ENCODE measurements at places on chromosomes 16 and 17.
A peak's percentile ranks its signal among the peaks of the same experiment; 100 is the strongest.

GRCh38 chr17:60819447-60820130 lies 141.9 kb downstream of the BCAS3 start:
- DNase-seq: no peak

GRCh38 chr16:66278604-66279262 lies 87.8 kb upstream of the CDH5 start:
- no peak for DNase-seq

DNA sequence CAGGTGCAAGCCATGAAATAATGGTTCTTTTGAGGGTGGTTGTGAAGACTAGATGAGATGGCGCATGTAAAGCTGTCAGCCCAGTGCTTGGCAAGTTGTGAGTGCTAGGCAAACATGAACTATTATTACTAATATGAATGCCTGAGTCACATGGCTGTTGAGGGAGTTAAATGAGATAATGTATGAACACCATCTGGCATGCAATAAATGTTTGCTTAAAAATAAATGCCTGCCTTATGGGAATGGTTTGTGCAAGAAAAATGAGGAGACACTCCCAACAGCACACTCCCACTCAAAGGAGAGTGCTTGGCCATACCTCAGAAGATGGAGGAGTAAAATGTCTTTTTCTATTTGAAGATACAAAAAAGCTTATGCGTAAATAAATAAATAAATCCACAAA lies 3.6 kb downstream of the MAPK3 start:
- no peak for DNase-seq

GRCh38 chr16:94918-95265 lies 16.9 kb downstream of the MPG start:
- no peak for DNase-seq

- no peak for DNase-seq
Observed at GRCh38 chr16:29987371-29988085, 7.9 kb downstream of the HIRIP3 start.

- no peak for DNase-seq
Observed at GRCh38 chr16:9308356-9308801, 216.9 kb downstream of the HAPSTR1 start.

DNA sequence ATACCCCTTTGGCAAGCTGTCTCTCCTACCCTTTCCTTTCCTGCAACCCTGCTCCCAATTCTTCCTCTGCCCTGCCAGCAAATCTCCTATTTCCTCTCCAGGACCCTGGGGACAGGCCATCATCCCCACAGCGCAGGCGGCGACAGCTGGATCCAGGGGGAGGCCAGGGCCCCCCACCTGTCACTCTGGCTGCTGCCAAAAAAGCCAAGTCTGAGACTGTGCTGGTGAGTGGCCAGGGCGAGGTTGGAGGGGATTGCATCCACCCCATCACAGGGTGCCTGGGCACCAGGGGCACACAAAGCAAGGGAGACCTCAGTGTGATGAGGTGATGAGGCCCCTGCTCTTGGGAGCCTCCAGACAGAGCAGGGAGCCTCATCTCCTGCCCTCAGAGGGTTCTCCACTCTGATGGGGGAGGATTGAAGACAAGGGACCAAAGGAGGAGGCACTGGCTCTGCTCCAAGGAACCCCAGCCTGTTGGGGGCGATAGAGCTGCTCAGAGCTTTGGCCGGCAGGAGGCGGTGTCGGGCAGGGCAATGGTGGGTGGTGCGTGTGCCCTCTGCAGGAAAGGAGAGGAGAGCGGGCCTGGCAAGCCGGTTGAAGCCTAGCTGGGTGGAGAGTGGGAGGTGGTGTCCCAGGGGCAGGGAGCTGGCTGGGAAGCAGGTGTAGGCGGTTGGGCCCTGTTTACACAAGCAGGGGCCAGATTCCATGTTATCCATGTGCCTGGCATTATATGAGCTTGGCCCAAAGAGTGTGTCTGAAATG lies 15.6 kb upstream of the PDK2 start:
- peak; percentile 14 for DNase-seq

- DNase-seq: no peak
Observed at GRCh38 chr17:8670421-8670820, 39.9 kb upstream of the MYH10 start.

DNA sequence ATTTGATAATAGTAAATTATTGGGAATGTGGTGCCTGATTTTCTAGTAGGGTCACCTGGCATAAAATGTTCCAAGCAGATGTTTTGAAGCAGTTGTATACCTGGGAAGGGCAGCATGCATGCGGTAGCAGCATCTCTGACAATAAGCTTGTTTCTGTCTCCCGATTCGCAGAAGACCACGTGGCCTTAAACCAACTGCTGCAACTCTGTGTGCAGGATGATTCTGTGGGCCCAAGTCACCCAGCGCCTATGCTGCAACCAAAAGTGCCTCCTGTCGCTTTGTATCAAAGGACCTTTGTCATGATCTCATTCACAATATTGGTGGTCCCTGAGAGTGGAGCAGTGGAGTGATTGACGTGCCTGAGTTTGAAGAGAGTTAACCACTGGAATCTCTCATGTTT lies 8.1 kb downstream of the NDEL1 start:
- DNase-seq: no peak

DNA sequence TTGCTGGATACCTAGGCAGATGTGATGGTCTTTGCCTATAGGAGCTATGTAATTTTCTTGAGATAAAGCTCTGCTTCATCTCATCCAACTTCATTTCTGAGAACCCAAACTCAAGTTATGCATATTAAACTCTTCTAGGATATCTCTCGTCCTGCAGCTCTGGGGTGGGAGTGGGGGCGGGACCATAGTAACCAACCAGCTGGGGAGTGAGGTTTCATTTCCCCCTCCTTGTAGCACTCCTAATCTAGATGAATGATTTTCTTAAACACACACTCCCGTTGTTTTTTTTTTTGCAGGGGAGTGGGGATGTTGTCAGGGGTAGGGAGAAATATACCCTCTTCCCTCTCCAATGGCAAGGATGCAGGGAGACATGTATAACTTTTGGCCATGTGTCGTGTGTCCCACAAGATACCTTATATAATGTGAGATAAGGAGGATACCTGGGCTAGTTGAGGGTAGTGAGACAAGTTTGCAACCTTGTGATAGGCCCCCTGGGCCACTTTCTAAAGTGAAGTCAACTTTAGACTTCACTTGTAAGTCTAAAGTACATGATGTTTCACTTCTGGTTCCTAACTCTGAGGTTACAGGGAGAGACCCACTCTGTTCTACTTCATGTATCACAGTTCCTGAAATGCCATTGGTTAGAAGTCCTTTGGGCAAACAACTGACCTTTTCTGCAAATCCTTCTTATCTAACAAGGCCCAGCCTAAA lies 10.5 kb upstream of the HEATR6 start:
- DNase-seq: no peak

GRCh38 chr16:25172831-25173230 lies 43.9 kb upstream of the AQP8 start:
- DNase-seq: no peak

GRCh38 chr17:61026818-61027217 lies 349.2 kb downstream of the BCAS3 start:
- no peak for DNase-seq

DNA sequence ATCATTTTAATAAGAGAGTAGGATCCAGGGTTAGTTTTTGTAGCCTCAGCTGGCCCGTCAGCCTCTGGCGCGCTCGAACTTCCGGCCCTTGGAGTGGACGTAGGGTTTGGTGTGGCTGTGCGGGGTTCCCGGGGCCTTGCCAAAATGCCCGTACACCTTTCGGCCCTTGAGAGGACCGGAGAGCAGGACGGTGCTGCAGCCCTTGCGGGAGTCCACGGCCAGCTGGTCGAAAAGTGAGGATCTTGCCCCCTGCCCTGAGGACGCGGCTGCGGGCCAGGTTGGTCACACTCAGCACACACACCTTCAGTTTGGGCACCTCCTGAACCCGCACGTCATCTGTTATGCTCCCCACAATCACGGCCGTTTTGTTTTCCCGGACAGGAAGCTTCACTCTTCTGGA lies 42.2 kb upstream of the CNTNAP4 start:
- DNase-seq: no peak

- DNase-seq: no peak
Observed at GRCh38 chr16:67965668-67966548, 2.5 kb downstream of the SLC12A4 start.

DNA sequence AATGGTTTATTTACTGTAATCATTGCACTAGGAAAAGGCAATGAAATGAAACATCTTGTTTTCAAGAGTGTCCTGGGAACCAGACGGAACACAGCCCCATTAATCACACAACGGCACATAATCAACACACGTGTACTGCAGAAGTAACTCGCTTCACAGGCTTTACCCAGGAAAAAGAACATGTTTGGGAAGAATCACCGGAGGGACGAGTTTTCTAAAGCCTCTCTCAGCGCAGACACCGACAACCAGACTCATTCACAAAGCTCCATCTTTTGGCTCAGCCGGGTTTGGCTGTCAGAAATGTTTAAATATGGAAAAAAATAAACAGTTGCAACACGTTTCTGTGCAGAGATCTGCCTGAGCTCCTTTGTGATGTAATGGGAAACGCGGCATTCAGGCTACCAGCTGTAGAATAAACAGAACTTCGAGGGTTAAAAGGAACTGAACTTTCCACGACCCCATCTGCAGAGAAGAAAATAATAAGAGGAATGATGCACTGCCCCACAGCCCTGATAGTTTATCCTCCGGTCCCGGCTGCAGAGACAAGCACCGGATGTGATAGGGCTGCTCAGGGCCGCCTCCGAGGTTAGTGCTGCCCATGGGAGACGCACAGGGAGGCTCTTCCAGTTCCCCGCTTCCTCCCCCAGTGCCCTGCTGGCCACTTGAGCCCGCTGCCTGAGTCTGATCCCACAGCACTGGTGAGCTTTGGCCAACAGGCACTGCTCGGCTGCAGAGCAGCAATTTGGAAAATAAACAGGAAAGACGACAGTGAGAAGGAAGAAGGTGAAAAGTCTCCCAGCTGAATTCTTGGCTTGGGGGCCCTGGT lies 119.8 kb downstream of the HIC1 start:
- DNase-seq: peak; percentile 99

GRCh38 chr16:19329932-19330331 lies 44.4 kb downstream of the CLEC19A start:
- no peak for DNase-seq

DNA sequence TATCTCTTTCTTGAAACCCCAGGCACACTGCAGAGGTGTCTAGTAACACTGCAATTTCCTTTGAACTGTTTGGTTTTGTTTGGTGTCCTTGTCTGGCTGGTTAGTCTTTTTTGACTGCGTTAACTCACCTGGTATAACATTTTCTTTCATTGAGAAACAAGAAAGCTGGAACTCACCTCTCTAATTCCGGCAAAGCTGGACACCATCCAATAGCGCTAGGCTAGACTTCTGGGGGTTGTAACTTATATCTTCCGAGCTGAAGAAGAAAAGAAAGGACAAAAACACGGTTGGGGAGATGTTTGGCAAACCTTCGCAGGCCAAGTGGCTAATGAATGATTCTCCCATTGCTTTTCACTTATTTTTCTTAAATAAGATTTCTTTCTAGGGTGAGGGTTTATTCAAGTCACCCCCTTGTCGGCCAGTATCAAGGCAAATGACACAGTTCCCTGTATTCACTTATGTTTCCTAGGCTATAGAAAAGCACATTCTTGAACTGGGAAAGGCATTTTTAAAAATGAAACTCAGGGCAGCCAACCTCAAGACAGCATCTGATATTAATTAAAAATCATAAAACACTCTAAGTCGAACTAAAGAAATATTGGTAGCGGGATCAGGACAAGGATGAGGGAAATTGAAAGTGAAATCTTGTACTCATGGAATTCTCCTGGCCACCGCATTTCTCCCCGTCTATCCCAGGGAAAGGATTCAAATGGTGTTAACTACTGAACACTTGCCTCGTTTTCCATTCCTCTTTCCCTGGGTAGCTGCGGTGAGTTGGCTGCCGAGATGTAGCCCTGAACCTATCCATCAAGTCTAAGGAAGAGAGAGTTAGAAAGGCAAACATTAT lies 95.9 kb upstream of the ZFHX3 start:
- DNase-seq: peak; percentile 58

DNA sequence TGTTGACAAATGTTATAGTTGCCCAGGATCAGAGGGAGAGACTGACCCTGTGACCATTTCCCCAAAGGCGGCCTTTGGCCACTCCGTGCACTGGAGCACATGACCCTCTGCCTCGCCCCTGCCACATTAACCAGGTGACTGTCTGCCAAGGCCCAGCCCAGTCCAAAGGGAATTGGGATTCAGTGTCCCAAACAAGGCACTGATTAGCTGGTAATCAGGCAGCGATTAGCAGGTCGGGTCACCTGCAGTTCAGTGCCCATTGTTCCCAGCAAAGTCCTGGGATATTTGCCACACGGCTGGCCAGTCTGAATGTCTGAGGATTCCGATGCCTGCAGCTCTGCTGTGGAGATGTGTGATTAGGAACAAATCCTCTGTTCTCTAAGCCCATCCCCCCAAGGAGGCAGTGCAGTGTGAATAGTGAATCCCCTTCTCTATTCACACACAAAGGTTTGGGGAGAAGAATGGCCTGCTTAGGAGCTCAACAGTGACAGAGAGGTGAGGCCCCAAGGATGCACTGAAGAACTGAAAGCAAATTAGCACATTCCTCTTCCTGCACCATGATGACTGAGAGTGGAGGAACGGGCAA lies 123.1 kb upstream of the MAF start:
- DNase-seq: no peak

DNA sequence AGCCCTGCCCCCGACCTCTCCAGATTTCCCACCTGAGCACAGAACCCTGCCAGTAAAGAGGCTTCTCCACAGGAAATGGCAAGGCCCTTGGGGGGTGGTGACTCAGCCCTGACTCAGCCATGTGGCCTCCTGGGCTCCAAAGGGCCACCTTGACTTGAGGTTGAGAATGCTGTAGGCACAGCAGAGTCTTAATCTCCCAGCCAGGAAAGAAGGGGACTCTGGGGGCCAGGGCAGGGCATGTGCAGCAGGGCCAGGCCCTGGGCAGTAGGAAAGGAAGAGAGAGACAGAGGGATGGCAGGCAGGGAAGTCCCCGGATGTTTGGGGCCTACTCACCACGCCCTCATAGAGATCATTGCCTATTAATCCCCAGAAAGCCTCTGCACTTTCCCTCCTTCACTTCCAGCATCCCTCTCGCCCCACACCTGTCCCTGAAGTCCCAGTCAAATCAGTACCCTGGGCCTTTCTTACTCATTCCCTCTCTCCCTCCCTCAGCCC lies 4.8 kb upstream of the ITGA3 start:
- DNase-seq: no peak

- DNase-seq: no peak
Observed at GRCh38 chr17:17941015-17941414, 31.2 kb downstream of the TOM1L2 start.

- DNase-seq: peak; percentile 15
Observed at GRCh38 chr17:57809879-57810278, 40.0 kb downstream of the MRPS23 start.

GRCh38 chr16:7107436-7107835 lies 225.2 kb upstream of the RBFOX1 start:
- no peak for DNase-seq

GRCh38 chr17:57994436-57994835 lies 6.4 kb upstream of the VEZF1 start:
- no peak for DNase-seq

- DNase-seq: no peak
Observed at GRCh38 chr16:57244463-57244766, 644 bp upstream of the ARL2BP start.

All from lung (tissue), 17 donors.